ENCODE measurements at places on chromosomes 1 and 21. TPM values are rescaled to one million over a fixed set of nuclear protein-coding genes. Genes with fewer than 3 reads are reported as not detected.

GMEB1 gene
- 5.2 TPM for total RNA-seq

FMO4 gene
- 4.4 TPM for total RNA-seq

USP21 gene
- total RNA-seq = 21.0 TPM

ZSWIM5 gene
- total RNA-seq = 3.6 TPM

Measured in body of pancreas (tissue), 4 donors.